ENCODE measurements at places on chromosomes 7 and 10.

GRCh38 chr7:34728156-34728555 is 70.1 kb downstream of the NPSR1 start:
- H3K27ac ChIP-seq = no peak overlapping the region
- no peaks in the 10 kb centered on the region for H3K27me3 ChIP-seq
- H3K4me3 ChIP-seq = no peak overlapping the region
- no peak for DNase-seq
- peaks cover 6% of the 10 kb centered on the region for H3K4me1 ChIP-seq

DNA sequence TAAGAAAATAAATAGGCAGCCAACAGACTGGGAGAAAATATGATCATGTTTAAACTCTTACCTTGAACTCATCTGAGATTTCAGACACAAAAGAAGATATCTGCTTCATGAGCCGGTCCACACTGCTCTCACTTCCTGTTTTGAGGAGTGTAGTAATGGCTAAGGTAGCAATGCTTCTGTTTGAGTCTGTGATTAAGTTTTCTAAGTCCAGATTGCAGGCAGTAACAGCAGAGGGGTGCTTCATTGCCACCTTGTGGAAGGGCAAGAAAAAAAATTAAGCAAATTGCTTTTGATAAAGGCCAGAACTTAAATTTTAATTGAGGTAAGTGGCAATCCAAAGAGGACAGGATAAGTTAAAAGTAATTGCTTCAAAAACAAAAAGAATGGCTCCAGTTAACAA is 69.1 kb downstream of the MEST start:
- H3K36me3 ChIP-seq = no peaks in the 10 kb centered on the region
- peaks cover 3% of the 10 kb centered on the region for H3K4me1 ChIP-seq
- H3K4me3 ChIP-seq = no peak overlapping the region
- DNase-seq = no peak
- H3K27ac ChIP-seq = no peak overlapping the region

DNA sequence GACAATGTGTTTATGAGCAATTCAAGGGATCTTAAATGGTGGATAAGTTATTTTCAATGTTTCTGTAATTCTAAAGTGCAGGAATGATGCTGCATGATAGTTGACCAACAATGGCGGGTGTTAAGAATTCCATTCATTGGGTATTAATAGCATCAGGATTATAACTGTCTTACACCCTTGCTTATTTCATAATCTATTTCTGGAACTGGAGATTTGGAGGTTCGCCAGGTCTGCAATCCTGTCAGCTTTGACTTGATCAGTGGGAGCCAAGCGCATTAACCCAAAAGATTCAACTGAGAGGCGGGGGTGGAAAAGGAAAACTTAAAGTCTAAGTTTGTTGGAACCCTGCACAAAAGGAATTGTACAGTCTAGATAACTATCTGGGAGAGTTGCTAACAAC is 114.9 kb upstream of the ZEB1 start:
- H3K36me3 ChIP-seq = no peaks in the 10 kb centered on the region
- H3K27me3 ChIP-seq = no peaks in the 10 kb centered on the region
- DNase-seq = no peak
- peaks cover 3% of the 10 kb centered on the region for H3K4me1 ChIP-seq
- H3K4me3 ChIP-seq = no peak overlapping the region

DNA sequence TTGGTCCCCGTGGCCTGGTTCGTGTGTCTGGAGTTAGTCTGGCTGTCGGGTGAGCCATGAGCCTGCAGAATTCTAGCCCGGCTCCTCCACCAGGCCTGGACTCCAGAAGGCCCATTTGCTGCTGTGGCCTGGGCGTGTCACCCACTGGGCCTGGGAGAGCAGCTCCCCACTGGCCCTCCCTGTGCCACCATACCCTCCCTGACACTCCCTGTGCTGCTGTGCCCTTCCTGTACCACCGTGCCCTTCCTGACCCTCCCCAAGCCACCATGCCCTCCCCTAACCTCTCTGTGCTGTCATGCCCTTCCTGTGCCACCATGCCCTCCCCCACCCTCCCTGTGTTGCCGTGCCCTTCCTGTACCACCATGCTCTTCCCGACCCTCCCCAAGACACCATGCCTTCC is 39.1 kb upstream of the DIP2C start:
- no peak overlapping the region for H3K27ac ChIP-seq
- no peaks in the 10 kb centered on the region for H3K36me3 ChIP-seq
- DNase-seq = no peak
- H3K4me1 ChIP-seq = no peaks in the 10 kb centered on the region
- H3K4me3 ChIP-seq = peak overlapping the region; percentile 41

DNA sequence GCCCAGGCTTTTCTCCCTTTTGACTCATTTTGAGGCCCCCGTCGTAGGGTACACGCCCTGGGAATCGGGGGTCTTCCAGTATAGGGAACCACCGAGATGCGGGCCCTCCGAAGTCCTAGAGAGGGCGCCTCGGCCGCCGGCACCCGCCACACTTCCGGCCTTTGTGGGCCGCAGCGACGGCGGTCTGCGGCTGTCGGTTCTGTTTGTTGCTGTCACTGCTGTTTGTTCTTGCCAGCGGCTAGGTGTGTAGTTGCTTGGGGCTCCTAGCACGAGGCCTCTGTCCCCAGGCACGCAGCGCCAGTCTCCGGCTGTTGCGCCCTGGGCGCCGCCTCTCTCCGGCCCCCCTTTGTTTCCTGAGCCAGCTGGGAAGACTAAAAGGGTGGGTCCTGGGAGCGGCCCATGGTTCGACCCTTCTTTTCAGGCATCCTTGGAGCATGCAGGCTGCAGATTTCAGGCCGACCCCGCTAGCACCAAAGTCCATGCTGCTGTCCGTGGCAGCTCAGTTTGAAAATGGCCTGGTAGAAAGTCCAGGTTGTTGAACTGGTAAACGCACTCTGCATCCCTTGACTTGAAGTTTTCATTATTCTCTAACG is 17.8 kb upstream of the ZKSCAN1 start:
- DNase-seq = peak; percentile 45
- peak overlapping the region; percentile 87 for H3K4me3 ChIP-seq
- H3K36me3 ChIP-seq = no peaks in the 10 kb centered on the region
- H3K4me1 ChIP-seq = peaks cover 11% of the 10 kb centered on the region

GRCh38 chr7:155009570-155010157 is 6.7 kb upstream of the PAXIP1 start:
- no peaks in the 10 kb centered on the region for H3K36me3 ChIP-seq
- no peak overlapping the region for H3K27ac ChIP-seq
- H3K27me3 ChIP-seq = no peaks in the 10 kb centered on the region
- no peak for DNase-seq
- peaks cover 7% of the 10 kb centered on the region for H3K4me1 ChIP-seq
- H3K4me3 ChIP-seq = no peak overlapping the region

DNA sequence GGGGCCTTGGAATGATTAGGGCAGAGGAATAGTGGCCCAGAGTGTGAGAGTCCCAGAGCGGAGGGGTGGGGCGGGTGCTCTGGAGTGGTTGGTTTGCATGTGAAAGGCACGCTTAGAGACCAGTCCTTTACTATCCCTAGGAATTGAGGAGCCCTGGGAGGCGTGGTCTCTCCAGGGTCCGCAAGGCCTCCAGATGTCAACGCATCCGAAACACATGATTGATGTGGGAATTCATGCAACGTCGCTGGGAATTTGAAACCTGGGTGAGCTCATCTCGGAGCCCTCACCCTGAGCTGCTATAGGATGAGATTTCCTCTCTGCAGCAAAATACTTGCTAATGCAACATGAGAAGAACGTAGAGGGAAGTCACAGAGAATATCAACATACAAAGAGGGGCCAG is 51.2 kb downstream of the NPTX2 start:
- no peak overlapping the region for H3K27ac ChIP-seq
- H3K4me3 ChIP-seq = no peak overlapping the region
- no peak for DNase-seq
- H3K4me1 ChIP-seq = no peaks in the 10 kb centered on the region
- no peaks in the 10 kb centered on the region for H3K27me3 ChIP-seq

DNA sequence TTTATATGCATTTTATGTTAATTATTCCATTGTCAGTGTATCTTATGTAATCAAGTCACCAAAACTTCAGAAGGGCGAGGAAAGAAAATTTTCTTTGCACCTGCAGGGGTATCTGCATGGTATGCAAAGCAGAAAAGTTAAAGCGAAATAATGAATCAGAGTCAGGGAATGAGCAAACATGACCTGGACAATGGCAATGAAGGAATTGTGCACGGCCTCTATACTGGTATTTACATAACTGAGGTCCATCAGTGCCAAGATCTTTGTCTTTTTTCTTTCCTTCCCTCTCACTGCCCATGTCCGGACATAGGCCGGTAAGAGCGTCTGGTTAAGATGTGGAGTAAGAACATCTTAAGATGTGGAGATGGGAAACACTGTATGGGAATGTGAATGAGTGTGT is 14.4 kb upstream of the AKR1C3 start:
- H3K36me3 ChIP-seq = peaks cover 2% of the 10 kb centered on the region
- H3K27me3 ChIP-seq = peaks cover 22% of the 10 kb centered on the region
- no peak for DNase-seq
- no peaks in the 10 kb centered on the region for H3K4me1 ChIP-seq

- H3K27ac ChIP-seq = no peak overlapping the region
- no peaks in the 10 kb centered on the region for H3K36me3 ChIP-seq
- H3K4me1 ChIP-seq = peaks cover 8% of the 10 kb centered on the region
- DNase-seq = no peak
- H3K4me3 ChIP-seq = no peak overlapping the region
- no peaks in the 10 kb centered on the region for H3K27me3 ChIP-seq
Measured at GRCh38 chr7:123820864-123821263, 24.1 kb upstream of the HYAL4 start.

- H3K27me3 ChIP-seq = peaks cover 21% of the 10 kb centered on the region
- H3K4me3 ChIP-seq = no peak overlapping the region
- no peak for DNase-seq
- H3K4me1 ChIP-seq = no peaks in the 10 kb centered on the region
- H3K36me3 ChIP-seq = no peaks in the 10 kb centered on the region
Measured at GRCh38 chr10:1185911-1186682, 129.9 kb downstream of the WDR37 start.

DNA sequence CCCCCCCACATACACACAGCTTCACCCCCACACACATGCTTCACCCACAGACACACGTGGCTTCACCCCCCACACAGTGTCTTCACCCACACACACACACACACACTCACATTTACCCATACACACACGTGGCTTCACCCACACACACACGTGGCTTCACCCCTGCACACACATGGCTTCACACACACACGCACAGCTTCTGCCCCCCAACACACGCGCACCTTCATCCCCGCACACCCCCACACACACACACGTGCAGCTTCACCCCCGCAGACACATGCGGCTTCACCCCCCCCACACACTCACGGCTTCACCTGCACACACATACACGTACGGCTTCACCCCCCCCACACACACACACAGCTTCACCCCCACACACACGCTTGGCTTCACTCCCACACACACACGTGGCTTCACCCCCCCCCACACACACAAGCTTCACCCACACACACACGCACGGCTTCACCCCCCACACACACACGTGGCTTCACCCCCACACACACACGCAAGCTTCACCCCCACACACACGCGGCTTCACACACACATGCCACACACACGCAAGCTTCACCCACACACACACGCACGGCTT is 82.4 kb downstream of the NKX6-2 start:
- H3K27ac ChIP-seq = no peak overlapping the region
- peaks cover under 1% of the 10 kb centered on the region for H3K36me3 ChIP-seq
- peaks cover 2% of the 10 kb centered on the region for H3K4me1 ChIP-seq

- no peaks in the 10 kb centered on the region for H3K27me3 ChIP-seq
- H3K4me1 ChIP-seq = peaks cover 6% of the 10 kb centered on the region
- no peak overlapping the region for H3K4me3 ChIP-seq
- no peak overlapping the region for H3K27ac ChIP-seq
- DNase-seq = no peak
Measured at GRCh38 chr10:74320026-74320425, 169.0 kb downstream of the ADK start.

GRCh38 chr10:14583967-14584366 is 190.7 kb downstream of the FAM107B start:
- H3K36me3 ChIP-seq = no peaks in the 10 kb centered on the region
- H3K4me3 ChIP-seq = peak overlapping the region; percentile 85

Data from T-helper 17 cell (primary cell).